ENCODE measurements at places on chromosomes 6 and 20.

GRCh38 chr6:137866200-137866913 lies 702 bp upstream of the TNFAIP3 start:
- DNase-seq, result no peak

GRCh38 chr20:50645253-50646068 lies 45.9 kb downstream of the RIPOR3 start:
- DNase-seq, result peak; percentile 96

- DNase-seq, result peak; percentile 26
These were observed 76.7 kb downstream of the PREP start for GRCh38 chr6:105326216-105326615.

DNA sequence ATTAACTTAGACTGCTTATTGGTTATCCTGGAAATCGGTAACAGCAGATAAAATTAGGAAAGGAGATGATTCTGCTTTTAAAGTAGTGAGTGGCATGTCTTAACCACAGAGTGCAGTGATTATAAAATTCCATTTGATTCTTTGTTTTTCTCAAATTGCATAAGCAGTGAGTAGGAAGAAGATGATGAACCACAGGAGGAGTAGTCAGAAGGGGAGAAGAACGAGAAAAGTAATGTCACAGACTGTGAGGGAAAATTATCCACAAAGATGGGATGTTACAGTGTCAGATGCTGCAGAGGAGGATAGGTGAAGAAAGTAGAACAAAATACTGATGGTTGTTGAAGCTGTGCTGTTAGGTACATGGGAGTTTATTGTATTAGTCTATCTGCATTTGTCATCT lies 63.0 kb downstream of the ITCH start:
- no peak for DNase-seq

- no peak for DNase-seq
These were observed 11.1 kb upstream of the RIPK1 start for GRCh38 chr6:3057063-3057770.

DNA sequence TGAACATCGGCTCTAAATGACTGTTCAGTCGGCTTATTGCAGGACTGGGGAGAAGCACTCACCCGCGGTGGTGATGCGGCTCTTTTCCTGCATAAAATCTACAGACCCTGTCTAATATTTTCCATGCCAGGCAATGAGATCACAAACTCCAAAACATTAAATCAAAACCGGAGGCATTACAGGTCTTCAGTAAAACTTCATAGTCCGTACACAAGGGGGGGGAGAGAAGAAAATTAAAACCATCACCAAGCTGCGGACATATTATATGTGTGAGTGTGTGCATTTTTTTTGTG lies 6.3 kb upstream of the PAX1 start:
- no peak for DNase-seq

- no peak for DNase-seq
These were observed 16.7 kb upstream of the PRDM1 start for GRCh38 chr6:106069478-106069877.

DNA sequence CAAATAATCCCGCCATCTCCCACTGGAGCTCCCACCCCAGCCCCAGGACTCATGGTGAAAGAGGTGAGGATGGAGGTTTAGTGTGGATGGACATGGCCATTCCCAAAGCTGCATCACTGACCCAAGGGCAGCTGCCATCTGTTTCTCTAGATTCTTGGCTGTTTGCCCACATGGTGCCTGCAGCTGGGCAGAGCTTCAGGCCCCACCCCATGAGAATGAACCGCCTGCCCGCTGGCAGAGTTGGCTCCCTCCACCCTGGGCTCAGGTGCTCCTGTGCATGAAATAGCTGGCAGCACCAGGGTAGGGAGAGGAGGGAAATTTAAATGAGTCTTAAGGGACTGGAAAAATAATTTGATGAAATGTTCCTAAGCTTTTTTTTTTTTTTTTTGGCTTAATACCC lies 17.4 kb downstream of the SCML4 start:
- DNase-seq, result no peak

DNA sequence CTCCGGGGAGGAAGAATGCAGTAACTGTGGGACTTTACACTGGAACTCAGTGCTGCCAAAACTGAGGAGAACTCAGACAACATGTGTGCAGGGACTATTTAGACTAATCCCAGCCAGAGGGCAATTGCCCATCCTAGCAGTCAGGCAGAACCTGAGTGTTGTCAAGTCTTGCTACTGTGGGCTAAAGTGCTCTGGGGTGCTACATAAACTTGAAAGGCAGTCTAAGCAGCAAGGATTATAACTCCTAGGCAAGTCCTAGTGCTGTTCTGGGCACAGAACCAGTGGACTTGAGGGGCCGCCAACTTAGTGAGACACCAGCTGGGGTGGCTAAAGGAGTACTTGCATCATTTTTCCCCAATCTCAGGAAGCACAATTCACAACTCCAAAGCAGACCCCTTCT lies 363.8 kb upstream of the PTCHD4 start:
- DNase-seq, result no peak

DNA sequence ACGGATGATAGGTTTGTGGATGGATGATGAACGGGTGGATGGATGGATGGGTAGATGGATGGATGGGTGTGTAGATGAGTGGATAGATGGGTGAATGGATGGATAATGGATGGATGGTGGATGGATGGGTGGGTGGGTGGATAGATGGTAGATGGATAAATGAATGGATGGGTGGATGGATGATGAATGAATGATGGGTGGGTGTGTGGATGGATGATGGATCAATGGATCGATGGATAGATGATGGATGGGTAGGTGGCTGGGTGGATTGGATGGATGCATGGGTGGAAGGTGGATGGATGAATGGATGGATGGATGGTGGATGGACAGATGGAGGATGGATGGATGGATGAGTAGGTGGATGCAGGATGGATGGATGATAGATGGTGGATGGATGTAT lies 394.1 kb downstream of the TAF4 start:
- no peak for DNase-seq

Data from BJ (cell line).